ENCODE measurements at places on chromosomes 4 and X.

DNA sequence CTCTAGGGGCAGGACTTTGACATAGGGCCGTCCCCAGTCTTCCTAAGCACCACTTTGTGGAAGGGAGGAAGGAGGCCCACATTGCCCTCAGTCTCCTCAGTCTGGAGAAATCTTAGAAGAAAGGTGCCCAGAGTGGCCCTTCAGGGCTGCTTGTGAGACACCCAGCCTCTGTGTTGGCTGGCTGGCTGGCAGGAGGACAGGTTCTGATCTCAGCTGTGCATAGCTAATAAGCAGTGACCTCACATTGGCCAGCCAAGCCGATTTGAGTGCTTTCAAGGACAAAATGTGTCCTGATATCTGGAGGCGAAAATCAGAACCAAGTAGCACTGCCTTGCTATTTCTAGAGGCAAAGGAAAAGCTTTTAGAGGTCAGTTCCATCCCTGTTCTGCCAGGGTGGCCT is 211.5 kb downstream of the BCOR start:
- no peak for DNase-seq

GRCh38 chrX:2691543-2692220 is 587 bp downstream of the CD99 start:
- peak; percentile 73 for DNase-seq

GRCh38 chr4:20538905-20539304 is 161.4 kb upstream of the PACRGL start:
- no peak for DNase-seq

- DNase-seq: no peak
These were observed 262.1 kb downstream of the NKX6-1 start for GRCh38 chr4:84237008-84237407.

DNA sequence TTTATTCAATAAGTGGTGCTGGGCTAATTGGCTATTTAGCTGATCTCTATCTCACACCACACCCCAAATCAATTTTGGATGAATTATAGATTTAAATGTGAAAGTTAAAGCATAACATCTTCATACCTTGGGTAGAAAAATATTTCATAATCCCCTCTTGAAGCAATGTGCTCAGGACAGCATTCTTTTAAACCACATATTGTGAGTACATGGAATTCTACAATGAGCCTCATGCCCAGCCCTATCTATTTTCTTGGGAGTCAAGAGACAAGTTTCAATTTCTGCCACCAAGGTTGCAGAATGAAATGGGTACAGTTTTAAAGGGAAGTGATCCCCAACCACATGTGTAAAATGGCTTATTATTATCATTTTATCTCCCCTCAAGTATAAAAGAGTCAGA is 30.6 kb upstream of the GPRIN3 start:
- DNase-seq: no peak

DNA sequence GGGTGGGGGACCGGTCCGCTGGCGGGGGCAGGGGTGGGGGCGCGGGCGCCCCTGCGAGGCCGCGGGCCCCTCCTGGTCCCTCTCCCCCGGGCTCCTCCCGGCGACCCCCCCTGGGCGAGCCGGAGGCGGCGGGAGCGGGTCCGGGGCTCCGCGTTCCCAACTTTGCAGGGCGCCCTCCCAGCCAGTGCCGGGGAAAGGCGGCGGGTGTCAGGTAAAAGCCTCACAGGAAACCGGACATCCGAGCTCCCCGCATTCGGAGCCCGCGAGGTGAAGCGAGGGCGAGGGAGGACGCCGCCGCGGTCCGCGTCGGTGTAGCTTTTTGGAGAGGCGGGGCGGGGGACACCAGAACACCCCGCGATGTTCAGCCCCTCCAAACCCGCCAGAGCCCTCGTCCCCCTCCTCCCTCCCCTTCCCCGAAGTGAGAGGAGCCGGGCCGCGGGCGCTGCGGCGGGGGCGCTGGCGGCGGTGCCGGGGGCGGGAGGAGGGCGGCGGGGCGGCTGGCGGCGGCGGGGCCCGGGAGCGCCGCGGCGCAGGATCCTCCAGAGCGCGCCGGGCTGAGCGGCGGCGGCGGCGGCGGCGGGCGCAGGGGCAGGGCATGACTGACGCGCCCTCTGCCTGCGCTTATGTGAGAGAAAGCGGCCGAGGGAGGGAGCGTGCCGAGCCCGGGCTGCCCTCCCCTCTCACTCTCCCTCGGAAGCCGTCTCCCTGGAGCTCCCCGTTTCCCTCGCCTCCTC is at the start of gene VEGFC:
Gene VEGFC, minus strand, starts transcription at position 597 of the 734 bp plus-strand sequence. CDS start 611 bp downstream, outside the sequence.
- DNase-seq: no peak

DNA sequence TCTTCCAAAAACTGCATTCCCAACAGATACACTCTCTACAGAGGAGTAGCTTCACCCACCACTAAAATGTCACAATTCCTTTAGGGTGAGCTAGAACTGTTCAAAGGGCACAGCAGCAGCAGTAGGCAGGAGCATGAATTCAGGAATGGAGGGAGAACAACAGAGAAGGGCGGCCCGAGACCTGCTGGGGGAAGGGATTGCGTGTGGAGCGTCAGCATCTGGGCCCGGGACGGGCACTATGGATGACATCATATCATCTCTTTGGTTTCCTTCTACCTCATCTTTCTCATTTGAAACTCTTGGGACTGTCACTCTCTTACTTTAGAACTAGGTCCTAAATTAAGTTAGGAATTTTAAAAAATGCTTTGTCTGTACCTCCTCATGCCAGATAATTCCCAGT is 95.0 kb downstream of the PHOX2B start:
- DNase-seq: no peak

- DNase-seq: no peak
These were observed 31.6 kb downstream of the MTHFD2L start for GRCh38 chr4:74189331-74190043.

GRCh38 chr4:77600521-77601451 is 4.8 kb upstream of the CXCL13 start:
- no peak for DNase-seq

DNA sequence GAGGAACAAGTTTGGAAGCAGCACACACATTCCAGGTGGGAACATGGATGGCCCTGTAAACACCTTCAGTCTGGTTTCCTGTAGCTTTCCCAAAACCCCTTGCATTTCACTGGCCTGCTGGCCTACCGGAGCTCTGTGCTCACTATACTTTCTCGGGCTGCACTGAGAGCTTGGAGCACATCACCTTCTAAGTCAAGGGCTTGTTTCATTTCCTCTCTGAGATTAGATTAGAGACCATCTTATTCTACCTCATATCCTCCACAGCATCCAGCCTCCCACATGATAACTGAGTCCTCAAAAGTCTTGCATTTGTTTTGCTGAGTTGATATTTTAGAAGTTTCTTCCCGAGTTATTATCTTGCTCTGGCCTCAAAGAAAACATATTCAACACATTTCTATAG is 147.7 kb downstream of the RASL11B start:
- no peak for DNase-seq

GRCh38 chr4:29326816-29327215 is 1393.4 kb upstream of the PCDH7 start:
- DNase-seq: no peak

DNA sequence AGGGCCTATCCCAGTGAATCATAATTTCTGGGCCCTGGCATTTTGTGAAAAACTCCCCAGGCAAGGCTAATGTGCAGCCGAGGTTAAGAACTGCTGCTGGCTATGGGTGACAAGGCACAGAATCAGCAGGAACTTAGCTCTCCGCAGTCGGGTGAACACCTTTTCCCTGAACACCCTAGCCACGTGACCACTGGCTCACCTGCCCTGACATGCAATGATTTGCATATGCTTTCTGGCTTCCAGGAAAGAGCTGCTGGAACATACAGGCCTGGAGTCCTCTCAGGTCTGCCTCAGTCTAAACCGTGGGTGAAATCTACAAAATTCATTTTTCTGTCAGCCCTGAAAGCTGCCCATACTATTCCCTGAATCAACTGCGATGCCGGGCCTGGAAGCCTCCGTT is 56.6 kb downstream of the ZNF827 start:
- DNase-seq: no peak

- no peak for DNase-seq
These were observed 559.3 kb downstream of the RAB28 start for GRCh38 chr4:12924728-12925320.

DNA sequence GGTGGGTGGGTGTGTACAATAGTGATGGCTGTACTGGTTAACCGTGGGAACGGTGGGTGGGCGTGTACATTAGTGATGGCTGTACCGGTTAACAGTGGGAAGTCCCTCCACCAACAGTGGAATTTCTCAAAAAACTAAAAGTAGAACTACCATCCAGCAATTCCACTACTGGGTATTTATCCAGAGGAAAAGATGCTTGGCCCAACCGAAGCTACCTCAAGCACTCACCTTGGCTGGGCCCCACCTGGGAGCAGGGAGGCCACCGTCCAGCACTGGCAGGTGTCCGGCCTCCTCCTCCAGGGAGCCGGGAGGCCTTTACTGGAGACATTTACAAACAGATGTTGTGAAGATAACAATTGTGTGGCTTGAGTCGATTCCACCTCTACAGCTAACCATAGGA is 6.0 kb upstream of the MAEA start:
- peak; percentile 51 for DNase-seq

GRCh38 chrX:106284431-106285025 is 116.4 kb downstream of the PWWP3B start:
- no peak for DNase-seq

GRCh38 chr4:176525576-176525975 is 205.8 kb downstream of the SPCS3 start:
- no peak for DNase-seq

DNA sequence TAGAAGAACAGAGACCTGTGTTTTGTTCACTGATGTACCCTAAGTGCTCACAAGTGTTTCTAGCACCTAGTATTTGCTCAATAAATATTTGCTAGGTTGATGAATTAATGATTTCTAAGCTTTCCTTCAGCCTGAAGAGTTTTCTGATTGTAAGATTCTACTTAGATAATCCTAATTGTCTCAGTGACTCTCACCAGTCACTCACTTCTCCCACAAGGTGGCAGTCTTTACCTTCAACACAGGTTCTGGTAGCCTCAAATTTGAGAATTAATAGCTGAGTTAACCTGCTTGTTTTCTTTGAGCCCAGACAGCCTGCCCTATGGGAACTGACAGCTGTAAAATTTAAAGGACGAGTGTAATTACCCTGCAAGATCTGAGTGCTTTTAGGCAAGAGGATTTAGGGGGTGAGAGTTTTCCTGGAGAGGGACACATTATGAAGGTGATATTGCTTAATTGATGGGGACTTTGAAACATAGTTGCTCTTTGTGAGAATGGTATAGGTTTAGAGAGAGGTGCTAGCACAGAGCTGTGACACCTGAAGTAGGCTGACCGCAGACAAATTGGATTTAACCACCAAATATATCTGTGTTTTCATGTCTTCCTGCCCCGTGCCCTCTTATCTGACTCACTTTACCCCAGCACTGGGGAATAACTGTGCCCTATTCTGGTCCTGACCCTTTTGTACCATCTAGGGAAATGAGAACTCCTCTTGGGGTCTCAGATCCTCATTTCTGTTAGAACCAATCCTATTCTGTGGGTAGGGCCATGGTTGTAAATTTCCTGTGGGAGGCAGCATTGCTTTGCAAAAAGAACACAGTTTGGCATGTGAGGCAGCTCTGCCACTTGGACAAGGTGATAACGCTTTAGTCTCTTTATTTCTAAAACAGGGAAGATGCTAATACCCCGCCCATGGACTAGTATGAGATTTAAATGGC is 27.7 kb downstream of the CD38 start:
- DNase-seq: no peak

DNA sequence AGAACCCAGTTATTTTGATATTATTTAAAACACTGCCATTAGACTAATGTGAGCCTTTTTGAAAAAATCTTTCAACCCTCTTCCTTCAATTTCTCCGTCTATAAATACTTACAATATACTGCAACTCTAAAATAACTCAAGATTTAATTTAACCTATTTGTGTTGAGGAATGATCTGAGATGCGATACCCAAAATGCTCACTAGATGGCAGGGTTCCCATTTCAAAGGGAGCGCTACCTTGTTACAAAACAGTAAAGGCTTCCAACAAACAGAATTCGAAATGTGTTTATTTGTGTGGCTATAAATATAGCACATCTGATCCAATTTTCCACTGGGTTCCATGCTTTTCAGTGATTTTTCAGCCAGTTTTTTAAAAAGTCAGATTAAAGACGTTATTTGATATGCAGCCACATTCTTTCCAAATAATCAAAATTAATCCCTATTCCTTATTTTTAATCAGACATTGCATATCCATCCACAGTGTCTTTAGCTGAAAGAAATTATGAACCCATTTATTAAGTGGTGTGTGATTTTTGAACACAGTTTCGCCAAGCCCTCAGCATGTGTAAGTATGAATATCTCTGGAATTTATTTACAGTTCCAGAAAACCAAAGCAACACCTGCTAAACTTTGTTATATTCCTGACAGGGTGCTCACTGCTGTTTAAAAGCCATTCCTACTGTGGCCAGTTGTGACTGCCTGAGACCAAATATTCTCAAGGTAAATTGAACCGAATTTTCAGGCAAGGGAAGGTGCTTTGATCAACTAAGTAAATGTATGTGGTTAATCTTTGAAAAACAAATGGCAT is 668.0 kb upstream of the LCORL start:
- DNase-seq: peak; percentile 63

- DNase-seq: no peak
These were observed 150.9 kb downstream of the SPRY1 start for GRCh38 chr4:123547216-123548165.

DNA sequence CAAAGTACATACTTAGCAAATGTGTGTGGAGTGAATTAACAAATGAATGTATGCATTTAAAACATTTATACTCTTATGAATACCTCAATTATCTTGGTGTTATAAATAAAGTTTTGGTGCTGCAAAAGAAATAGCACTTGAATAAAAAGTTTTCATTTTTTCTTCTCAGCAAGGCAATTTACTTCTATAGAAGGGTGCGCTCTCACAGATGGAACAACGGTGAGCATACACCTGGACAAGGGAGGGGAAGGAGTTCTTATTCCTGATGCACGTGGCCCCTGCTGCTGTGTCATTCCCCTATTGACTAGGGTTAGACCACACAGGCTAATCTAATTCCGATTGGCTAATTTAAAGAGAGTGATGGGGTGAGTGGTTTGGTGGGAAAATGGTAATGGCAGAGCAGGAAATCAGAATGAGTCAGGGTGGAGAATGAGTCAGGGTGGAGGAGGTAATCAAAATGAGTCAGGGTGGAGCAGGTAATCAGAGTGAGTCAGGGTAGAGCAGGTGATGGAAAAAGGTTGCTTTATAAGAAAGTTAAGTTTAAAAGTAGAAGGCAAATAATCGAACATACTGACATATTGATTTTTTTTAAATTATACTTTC is 28.2 kb upstream of the PGK1 start:
- no peak for DNase-seq

Data from activated effector memory CD4-positive, alpha-beta T cell treated with anti-CD3 and anti-CD28 coated beads, Interleukin-2, amount 50 U/mL, for 16 hours (primary cell).